Hypothalamus (tissue), 51 donors: ENCODE measurements at places on chromosomes 7 and 10.
A peak's percentile ranks its signal among the peaks of the same experiment; 100 is the strongest.

GRCh38 chr10:69344591-69345252 lies 66.4 kb downstream of the HK1 start:
- DNase-seq, result no peak

- DNase-seq, result peak; percentile 67
These were observed 28.5 kb downstream of the RET start for GRCh38 chr10:43105102-43105955.

- no peak for DNase-seq
These were observed 55.7 kb upstream of the MKX start for GRCh38 chr10:27801171-27801785.

DNA sequence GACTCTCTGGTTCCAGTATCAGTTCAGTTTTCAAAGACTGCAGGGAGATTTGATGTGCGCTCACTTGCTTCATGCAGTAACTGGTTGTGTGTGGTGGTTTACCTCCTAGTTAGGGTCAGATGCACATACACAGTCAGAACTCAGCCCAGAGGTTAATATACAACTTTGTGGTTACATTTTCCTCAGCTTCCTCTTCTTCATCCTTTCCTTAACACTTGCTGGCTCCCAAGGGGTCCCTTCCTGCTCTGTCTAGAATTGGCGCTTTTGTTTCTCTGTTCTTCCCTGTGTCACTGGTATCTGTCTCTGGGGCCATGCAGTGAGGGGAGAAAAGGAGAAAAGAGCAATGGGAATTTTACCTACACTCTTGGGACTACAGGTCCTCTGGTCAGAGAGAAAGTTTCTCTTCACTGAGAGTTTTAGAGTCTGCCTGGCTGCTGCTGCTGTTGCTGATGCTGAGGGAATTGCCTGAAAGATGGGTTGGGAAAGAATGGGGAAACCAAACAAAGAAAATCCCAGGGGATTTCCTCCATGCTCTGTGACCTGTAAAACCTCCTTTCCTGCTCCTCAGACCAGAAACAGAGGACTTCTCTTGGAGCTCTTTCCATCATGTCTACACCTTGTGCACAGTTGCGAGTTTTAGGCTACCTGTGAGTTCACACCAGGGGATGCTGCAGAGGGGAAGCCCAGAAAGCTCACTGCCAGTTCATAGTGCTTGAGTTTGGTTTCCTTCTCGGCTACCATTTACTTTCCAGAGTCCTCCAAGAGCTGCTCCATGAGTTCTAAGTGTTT lies 74.6 kb downstream of the WDFY4 start:
- DNase-seq, result no peak

GRCh38 chr10:103747193-103747865 lies 108.0 kb downstream of the SH3PXD2A start:
- no peak for DNase-seq

DNA sequence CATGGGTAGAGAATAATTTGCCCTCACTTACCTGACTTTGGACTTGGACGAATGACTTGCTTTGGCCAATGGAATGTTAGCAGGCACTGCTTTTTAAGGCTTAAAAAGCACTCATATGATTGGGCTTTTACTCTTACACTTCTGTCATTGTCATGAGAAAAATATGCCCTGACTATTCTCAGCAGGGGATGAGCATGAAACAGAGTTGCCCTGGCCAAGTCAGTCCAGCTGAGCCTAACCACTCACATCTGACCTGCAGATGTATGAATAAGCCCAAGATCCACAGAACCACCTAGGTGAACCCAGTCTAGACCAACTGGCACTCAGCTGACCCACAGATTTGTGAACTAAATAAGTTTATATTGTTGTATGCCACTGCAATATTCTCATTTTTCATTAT lies 573.5 kb downstream of the TNS3 start:
- DNase-seq, result no peak

- DNase-seq, result no peak
These were observed 125.0 kb downstream of the FOXP2 start for GRCh38 chr7:114539575-114539974.

DNA sequence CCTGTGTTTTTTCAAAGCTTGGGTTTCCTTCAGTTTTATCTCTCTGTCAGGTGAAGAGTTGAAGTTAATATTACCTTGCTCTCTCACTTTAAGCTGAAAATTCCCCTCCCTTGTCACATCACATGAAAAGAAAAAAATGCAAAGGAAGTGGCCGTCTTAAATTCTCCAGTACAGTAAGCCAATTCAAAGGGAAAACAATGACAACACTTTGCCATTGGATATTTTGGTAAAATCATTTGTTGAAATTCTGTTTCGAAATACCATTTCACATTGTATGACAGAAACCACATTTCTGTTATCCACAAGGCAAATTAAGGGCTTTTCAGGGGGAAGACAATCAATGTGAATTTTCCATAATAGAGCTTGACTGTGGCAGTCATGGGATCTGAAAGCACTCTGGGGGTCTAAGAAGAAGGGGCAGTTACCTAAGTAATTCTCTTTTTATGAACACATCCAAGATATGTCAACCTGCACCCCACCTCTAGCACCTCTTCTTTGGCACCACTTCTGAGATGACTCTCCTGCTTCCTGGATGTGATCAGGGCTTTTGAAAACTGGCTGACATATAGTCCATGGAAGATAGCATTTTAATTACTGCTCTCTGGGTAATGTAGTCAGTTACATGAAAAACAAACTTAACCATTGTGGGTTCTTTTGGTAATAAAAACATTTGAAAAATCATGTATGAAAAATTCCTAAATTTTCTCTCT lies 63.8 kb downstream of the ENTPD1 start:
- no peak for DNase-seq

GRCh38 chr10:51964630-51965029 lies 265.2 kb upstream of the CSTF2T start:
- DNase-seq, result no peak

DNA sequence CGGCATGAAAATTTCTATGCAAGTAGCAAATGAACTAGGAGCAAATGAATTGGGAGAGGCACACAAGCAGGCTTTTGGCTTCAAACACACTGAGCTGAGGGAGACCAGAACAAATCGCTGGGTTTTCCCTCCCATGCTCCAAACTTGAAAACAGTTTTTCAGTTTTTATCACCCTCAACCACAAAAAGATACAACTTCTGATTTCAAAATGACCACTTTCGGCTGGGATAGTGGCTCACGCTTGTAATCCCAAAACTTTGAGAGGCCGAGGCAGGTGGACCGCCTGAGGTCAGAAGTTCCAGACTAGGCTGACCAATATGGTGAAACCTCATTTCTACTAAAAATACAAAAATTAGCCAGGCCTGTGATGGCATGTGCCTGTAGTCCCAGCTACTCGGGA lies 9.0 kb upstream of the CHUK start:
- DNase-seq, result no peak

DNA sequence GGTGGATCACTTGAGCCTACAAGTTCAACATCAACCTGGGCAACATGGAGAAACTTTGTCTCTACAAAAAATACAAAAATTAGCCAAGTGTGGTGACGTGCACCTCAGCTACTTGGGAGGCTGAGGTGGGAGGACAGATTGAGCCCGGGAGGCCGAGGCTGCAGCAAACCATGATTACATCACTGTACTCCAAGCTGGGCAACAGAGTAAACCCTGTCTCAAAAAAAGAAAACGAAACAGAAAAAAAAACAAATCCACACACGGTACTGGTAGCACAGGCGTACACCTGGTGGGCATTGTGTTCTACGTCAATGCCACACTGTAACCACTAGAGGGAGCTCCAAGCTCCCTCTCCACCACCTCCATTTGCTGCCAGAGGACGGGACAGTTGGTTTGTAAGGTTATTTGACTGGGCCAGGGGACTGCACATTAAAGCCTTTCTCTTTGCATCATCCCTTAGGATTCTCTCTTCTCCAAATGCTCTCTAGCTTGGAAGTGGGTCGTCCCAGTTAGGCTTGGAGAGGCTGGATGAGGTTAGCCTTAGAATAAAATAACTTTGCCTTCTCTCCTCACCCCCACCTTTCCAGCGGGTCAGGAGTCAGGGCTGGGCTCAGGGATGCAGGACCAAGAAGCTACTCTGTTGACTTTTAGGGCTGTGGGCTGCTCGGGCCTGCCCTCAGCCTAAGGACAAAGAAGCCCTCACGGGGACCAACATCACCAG lies 130.8 kb downstream of the SORBS1 start:
- no peak for DNase-seq

DNA sequence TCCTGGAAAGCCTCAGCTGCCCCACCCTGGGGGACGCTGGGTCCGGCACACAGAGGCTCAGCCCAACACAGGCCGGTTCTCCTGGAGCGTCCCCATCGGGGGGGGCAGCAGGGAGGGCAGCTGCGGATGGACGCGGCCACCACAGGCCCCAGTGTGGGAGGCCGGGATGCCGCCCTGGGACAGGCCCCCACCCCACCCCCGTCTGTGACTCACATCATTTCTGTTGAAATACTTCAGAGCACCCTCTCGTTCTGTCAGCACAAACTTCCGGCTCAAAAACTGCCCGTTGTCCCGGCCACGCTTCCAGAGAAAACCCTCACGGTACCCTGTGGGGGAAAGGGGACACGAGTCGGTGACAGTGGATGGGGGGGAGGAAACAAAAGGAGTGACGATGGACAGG lies 28.5 kb downstream of the GET4 start:
- DNase-seq, result no peak
